ENCODE measurements at places on chromosomes 2 and 18.

GRCh38 chr2:17813742-17814473, 2.4 kb upstream of the MSGN1 start:
- DNase-seq: no peak

GRCh38 chr18:50955253-50955652, 12.6 kb upstream of the ELAC1 start:
- no peak for DNase-seq

DNA sequence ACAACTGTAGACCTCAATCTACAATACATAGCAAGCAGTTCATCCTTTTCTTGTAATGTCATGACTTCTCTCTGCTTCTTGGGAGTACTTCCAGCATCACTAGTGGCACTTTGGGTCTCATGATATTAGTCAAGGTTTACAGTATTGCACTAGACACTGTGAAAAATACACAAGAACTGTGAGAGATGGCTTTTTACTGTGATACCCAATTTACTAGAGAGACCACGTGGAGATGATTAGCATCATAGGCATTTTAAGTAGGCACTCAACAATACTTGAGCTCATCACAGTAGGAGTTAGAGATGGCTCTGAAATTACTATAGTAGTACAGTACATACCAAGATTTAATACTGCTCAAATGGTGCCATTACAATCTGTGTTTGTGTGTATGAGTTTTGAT, 112.8 kb upstream of the EML6 start:
- DNase-seq: no peak

DNA sequence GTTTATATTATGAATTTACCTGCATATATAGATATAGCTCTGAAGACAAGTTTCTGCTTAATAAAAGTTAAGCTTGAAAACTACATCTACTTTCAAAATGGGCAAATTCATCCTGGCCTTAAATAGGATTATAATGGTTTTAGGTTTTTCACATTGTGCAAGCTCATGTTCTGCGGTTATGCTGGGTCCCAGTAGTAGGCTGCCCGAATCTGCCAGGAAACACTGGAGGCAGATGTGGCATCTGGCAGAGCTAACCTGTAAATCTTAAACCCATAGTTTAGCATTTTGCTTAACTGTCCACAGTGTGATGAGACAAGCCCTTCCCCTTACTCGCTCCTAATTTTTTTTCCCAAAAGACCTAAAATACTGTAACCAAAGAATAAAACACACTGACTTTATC, 234.2 kb downstream of the TCF4 start:
- DNase-seq: peak; percentile 42

DNA sequence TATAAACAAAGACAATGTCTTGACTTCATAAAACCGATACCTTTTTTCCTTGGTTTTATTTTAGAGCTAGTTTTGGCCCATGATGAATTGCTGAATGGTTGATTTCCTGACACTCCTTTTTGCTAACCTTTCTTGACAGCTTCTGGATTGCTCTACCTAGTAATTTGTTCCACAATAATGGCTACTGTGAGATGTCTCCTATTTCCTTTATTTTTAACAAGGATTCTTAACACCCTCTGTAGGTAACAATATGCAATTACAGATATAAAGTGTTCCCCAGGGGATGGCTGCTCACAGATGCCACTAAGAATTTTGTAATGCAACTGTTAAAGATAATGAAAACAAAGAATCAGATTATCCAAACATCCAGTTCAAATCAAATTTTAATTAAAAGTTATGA, 100.8 kb upstream of the ATP5MC3 start:
- DNase-seq: no peak

- no peak for DNase-seq
Measured at GRCh38 chr2:195600778-195601177, 56.2 kb upstream of the SLC39A10 start.

GRCh38 chr2:9967053-9967775, 15.7 kb downstream of the GRHL1 start:
- DNase-seq: no peak

DNA sequence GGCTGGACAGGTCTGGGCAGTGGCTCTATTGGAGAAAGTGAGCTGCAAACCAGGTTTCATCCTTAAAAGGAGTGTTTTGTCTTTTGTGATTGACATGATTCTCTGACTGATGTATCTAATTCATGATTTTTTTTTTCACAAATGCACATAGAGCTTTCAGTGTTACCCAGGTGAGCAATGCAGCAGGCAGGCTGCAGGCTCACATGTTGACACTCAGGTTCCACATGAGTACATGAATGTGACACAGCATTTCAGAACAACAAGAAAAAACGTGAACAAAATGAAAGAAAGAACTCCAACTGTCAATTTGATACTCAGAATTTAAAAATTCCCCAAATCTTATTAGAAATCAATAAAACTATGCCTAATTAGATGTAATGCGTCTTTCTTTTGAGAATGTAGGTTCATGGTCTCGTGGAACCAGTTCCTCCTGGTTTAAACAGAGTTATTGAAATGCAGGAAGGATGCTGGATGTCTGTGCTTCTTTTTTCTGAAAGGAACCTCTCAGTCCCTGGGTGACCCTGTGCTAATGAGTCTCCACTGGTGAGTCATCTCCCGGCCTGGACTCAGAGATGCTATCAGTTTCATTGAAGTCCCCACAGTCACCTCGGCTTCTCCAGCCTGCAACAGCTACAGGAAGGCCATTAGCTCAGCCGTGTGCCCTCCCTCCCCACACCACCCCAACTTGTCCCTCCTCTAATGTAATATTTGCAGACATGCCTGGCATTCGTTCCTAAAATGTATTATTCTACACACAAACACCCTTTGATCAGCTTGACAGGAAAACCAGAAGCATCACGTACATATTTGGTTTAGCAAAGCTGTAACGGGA, 430.4 kb downstream of the LPIN1 start:
- no peak for DNase-seq

DNA sequence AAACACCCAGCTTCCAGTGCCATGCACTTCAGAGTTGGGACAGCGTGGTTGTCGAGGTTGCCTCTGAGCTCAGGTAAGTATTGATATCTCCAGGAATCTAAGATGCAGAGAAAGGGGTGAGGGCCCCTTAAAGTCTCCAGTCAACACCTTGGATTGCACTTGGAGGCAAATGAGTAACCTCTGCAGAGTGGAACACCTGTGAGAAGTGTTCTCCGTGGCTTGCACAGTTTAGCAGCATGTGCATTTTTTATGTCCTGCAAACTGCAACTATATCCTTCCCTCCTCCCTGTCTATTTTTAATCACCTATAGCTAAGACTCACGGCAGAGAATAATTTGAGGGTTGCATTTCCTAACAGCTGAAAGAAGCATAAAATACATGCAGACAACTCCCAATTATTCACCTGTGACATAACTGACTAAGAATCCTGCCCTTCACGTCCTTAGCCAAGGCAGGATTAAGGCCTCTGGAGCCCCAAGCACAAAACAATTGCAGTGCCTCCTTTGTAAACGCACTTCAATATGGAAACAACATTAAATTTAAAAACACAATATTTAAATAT, 1.6 kb upstream of the ZNF385B start:
- DNase-seq: no peak

DNA sequence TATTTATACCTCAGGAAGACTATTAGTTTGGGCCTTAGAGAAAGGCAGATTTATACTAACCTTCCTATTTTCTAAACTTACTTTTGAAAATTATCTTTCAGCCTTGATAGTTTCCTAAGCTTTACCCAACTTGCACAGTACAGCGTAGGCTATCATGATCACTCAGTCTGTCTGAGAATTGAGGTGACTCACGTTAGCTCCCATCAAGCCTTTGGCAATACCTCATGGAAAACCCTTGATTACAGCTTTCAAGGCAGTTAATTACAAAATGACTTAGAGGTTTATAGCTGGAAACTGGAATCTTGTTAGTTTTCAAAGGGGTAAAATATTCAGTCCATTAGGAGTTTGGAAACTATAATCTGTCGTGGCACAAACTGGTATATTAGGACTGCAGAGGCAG, 26.4 kb upstream of the ARMC9 start:
- DNase-seq: no peak

- no peak for DNase-seq
Measured at GRCh38 chr2:67255933-67256615, 141.1 kb upstream of the ETAA1 start.

DNA sequence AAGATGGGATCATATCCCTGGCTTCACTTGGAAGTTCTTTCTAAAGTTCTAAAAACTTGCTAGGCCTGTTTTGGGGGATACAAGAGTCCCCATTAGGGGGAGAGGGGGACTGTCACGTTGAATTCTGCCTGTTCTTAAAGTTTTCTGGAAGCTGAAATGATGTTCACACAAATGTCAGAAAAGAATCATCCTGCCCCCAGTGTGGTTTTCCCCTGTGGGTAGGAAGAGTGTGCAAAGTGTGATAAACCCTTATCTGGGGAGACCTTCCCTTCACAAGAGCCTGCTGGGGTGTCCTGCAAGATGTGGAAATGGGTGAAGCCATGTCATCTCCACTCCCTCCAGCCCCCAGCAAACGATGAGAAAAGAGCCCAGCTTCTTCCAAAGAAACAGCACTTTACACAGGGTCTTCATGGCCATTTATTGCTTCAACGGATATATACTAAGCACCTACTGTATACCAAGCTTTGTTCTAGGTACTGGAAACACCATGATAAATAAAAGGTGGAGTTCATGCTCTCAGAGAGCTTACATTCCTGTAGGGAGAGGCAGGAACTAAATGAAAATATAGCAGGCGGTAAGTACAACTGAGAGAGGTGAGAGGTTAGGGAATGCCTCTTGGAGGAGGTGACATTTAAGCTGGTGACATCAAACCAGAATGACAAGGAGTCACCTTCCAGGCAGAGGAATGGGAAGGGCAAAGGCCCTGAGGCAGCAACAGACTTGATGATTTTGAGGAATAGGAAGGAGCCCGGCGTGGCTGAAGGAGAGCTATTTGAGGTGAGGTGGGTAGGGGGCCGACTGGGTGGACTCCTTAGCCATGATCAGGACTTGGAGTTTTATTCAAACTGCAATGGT, 1.6 kb downstream of the MFSD2B start:
- DNase-seq: no peak

GRCh38 chr2:217880287-217880889, 122.4 kb downstream of the TNS1 start:
- DNase-seq: no peak

DNA sequence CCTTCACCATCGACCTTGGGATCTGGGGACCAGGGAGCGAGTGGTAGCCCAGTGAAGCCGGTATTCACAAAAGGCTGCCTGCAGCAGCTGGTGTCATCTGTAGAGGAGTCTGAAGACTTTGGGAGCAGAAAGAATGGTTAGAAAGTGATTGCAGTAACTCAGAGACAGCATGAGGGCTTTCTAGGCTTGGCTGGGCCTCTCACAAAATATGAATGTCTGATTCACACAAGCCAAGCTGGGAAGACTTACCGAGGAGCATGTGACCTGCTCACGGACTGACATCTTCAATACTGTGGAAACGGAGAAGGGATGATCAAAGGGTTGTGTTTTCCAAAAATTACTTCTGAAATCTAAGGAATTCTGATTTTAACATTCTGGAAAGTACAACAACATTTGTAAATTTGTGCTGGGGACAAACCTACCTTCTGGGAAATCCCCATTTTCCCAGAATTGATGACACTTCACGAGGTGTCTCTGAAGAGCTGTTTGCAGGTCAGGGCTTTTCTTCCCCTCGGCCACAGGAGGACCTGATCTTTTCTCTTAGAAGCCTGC, 111.7 kb downstream of the ACOXL start:
- no peak for DNase-seq

- DNase-seq: no peak
Measured at GRCh38 chr2:177783091-177783490, 289.5 kb downstream of the PDE11A start.

DNA sequence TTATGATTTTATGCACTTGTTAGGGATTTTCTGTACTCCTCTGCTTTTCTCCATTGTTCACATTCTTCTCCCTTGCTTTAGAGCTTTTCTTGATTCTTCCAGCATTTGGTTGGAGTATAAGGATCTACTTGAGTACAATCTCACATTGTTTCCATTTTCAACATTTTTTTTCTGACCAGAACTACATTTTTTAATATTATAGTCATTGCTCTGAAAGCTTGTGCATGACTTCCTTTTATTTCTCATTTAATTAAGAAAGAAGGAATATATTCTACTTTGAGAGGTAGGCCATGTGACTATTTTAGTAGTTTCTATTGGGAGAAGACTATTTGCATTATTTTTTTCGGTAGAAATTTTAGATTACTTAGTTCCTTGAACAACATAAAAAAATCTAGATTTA, 200.4 kb downstream of the TMEM247 start:
- DNase-seq: no peak

DNA sequence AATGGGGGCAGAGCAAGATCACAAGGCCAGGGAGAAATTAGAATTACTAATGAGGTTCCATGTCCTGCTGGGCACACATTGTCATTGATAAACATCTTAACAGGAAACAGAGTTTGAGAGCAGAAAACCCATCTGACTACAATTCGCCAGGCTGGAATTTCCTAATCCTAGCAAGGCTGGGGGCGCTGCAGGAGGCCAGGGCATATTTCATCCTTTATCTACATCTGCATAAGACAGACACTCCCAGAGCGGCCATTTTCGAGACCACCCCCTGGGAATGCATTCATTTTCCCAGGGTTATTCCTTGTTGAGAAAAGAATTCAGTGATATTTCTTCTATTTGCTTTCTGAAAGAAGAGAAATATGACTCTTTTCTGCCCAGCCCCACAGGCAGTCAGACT, 152.7 kb downstream of the SUCLG1 start:
- no peak for DNase-seq

- DNase-seq: no peak
Measured at GRCh38 chr2:154910701-154911100, 212.2 kb downstream of the KCNJ3 start.

- no peak for DNase-seq
Measured at GRCh38 chr2:18005411-18005810, 126.9 kb downstream of the KCNS3 start.

- no peak for DNase-seq
Measured at GRCh38 chr2:27072920-27073319, 1.5 kb upstream of the OST4 start.

GRCh38 chr2:102120701-102121159, 21.8 kb upstream of the IL1R1 start:
- no peak for DNase-seq

DNA sequence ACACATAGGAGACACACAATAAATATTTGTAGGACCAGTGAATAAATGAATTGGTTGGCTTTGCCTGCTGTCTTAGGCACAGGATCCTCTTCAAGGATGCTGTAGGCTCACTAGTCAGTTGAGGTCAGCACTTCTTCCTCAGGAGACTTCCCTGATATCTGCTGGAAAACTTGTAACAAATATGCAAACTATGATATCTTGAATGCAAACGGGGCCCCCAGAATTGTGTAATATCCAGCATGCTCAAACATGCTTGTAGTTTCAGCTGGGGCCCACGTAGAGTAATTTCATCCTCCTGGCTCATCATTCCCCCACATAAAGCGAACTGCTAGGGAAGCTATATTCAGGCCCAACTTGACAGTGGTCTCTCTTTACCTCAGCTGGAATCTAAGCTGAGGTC, 43.6 kb downstream of the POLE4 start:
- DNase-seq: no peak

GRCh38 chr2:36559221-36559942, 38.6 kb downstream of the FEZ2 start:
- no peak for DNase-seq

GRCh38 chr2:129849559-129850160, 129.8 kb upstream of the RAB6C start:
- no peak for DNase-seq

- DNase-seq: no peak
Measured at GRCh38 chr18:37672932-37673595, 107.5 kb upstream of the CELF4 start.

All from T-helper 2 cell (primary cell).